ENCODE measurements at places on chromosomes 5 and 9.

- DNase-seq: no peak
Observed at GRCh38 chr5:112794410-112794809, 56.7 kb downstream of the APC start.

GRCh38 chr5:7533941-7534340 is 138.0 kb downstream of the ADCY2 start:
- no peak for DNase-seq

DNA sequence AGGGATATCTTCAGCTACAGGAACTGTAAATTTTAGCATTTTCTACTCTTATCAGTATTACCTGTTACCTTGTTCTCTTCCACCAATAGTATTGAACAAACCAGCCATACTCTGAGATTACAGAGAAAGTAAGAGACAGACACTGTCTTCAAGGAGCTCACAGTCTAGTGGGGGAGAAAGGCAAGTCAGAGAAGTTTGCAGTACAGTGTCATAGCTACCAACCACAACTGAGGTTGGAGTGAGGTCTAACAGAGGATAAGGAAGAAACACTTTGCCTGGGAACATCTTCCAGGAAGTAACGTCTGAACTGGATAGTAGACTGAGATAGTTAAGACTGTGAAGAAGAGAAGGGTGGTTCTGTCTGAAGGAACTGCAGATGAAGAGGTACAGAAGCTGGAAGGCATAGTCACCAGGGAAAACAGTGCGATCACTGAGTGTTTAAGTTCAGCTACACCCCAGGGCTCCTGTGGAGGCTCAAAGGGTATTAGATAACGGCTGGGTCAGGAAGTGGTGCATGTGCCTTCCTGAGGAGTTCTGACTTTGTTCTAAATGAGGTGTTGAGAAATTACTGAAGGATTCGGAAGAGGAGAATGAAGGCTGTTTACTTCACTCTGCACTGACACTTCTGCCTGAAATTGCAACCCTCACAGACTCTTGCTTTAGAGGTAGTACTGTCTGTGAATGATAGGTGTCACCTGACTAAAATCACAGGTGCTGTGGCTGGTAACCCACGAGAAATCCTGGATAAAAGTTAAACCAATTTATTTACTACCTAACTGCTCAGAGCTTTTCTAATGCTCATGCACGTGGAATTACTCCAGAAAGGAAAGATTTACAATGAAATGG is 841.6 kb downstream of the MAT2B start:
- DNase-seq: no peak

- no peak for DNase-seq
Observed at GRCh38 chr9:4886698-4887097, 94.0 kb downstream of the RCL1 start.

- no peak for DNase-seq
Observed at GRCh38 chr5:22354956-22355355, 498.2 kb downstream of the CDH12 start.

DNA sequence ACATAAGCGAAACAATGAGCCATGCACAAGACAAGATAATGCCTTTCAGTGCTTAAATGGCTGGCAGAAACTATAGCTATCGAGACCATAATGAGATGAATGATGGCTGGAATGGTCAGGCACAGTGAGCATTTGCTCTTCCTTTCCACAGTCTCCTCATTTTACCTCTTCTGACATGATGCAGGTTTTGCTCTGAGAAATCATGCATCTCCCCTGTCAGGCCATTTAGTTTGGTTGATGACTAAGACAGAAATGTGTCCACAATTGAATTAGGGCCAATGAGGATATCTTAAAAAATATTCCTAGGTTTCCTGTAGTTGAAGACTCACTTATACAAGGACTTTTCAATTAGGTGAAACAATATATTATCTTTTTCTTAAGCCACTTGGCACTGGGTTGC is 475.1 kb downstream of the TMEM232 start:
- no peak for DNase-seq

DNA sequence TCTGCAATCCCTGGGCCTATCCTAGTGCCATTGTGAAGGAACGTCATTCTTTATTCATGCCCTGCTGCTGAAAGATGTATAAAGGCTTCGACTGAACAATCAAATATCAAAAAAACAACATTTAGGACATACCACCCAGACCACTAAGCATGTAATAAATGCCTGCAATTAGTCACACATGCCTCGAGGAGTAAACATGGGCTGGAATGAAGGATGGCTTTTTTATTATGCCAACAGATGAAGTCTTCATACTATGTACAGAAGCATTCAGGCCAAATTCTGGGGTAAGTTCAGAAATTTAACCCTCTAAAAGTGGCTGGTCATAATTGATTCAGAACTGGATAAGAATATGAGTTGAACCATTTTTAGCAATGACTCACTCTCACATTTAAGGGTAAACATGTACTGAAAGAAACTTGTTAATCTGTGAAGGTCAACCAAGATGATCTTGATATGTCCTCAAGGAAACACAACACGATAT is 38.1 kb downstream of the FAM240B start:
- no peak for DNase-seq

GRCh38 chr5:16461026-16461425 is 4.6 kb downstream of the ZNF622 start:
- DNase-seq: no peak

GRCh38 chr5:167820101-167820990 is 471.1 kb upstream of the WWC1 start:
- DNase-seq: no peak

GRCh38 chr5:1291611-1292080 is 3.2 kb downstream of the TERT start:
- DNase-seq: peak; percentile 63

GRCh38 chr9:118165451-118165850 is 461.2 kb downstream of the TLR4 start:
- DNase-seq: no peak

DNA sequence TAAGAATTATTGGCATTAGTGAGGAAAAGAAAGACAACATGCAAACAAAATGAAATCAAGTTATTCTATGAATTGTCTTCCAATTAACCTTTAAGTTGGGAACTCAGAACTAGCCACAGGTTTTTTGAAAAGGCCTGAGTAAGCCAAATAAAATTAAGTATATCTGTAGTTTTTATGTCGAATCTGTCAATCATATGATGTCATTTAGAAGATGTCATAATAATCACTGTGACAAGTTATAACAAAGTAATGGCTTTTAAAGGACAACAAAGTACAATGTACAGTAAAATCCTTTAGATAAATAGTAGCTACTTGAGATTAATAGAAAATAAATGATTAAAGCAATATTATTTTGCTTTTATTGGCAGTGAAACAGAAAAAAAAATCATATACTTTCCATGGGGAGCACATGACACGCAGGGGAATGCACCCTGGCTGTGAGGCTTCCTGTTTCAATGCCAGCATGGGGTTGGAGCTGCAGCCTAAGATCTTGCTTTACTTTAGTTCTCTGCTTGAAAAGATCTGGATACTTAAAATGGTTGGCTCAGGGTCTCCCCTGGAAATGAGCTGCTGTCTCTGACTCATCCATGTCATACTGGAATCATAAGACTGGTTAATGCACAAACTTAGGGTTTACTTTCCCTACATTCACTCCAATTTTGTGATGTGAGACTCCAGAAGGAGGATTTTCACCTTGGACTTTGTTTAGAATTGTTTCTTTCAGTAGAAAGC is 284.3 kb downstream of the TAF11L14 start:
- DNase-seq: no peak

- no peak for DNase-seq
Observed at GRCh38 chr9:93642961-93643360, 66.6 kb downstream of the PHF2 start.

DNA sequence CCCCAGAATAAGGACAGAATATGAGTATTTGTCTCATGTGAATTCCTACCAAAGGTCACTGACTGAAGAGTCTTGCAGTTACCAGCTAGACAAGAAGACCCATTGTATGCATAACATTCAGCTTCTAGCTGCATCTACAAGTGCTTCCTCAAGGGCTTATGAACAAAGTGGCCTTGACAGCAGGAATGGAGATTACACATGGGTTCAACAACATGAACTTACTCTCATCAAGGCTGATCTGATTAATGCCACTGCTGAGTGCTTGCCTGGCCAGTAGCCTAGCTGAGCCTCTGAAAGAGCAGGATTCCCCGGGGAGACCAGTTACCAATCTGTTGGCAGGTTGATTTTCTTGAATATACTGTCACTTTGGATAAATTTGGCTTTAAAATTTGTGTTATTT is 76.7 kb upstream of the CHD1 start:
- DNase-seq: no peak

DNA sequence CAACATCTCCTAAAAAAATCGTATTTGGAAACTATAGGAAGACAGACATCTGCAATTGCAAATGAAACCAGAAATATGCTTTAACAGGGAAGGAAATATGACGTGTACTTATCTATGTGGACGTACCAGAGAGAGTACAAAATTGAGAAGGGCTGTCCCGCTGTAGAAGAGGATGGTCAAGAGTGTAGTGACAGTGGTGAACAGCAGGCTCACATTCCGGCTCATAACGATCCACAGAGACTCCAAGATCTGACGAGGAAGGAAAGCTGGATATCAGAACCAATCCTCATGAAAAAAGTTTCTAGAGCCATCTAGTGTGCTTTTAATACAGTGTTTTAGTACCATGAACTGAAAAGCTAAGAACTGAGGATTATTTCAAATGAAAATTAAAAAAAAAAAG is 37.1 kb upstream of the CTNNAL1 start:
- DNase-seq: no peak

GRCh38 chr5:174282391-174282790 is 236.9 kb downstream of the NSG2 start:
- peak; percentile 74 for DNase-seq

- DNase-seq: no peak
Observed at GRCh38 chr5:59485629-59486439, 407.7 kb downstream of the PDE4D start.

DNA sequence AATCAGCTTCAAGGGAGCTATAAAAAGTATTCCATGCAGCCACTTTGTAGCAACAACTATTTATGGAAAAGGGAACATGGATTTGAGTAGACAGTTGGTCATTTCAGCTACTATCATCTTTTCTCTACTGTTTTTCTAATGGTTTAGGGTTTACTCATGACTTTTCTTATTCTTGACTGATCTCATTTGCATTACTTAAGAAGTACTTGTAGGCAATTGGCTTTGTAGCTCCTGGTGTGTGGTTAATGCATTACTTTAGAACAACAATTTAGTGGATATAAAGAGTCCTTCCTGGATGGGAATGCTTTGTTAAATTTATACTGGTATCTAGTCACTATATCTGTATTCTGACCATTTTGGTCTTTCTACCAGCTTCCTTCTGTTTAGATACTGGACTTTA is 59.8 kb upstream of the NTRK2 start:
- DNase-seq: no peak

DNA sequence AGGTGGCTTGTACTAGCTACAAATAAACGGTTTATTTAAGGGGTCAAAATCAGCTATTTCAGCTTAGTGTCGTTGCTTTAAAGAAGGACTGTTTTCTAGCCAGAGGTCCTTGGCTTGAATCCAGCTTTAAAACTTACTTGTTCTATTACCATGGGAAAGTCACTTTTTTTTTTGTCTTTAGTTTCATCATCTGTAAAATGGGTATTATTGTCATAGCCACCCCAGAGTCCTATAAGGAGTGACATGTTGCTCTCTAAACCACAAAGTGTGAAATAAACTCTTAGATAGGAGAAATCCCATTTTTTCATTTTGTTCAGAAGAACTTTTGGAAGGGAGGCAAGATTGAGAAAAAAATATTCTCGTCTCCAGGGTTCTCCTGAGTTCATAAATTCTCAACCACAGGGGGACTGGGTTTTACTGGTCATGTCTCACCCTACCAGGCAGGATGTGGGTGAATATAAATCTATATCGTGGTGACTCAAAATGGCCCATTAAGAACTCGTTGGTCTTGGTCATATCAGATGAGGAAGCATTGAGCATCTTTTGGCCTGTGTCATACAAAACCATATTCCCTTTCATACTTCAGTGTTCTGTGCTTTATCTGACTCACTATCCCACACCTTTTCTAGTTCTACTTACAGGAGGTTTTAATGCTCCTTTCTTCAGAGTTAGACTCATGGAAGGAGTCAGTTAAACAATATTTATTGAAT is 202.7 kb upstream of the NR3C1 start:
- DNase-seq: no peak

GRCh38 chr9:136995772-136996311 is 526 bp downstream of the CLIC3 start:
- DNase-seq: no peak

- no peak for DNase-seq
Observed at GRCh38 chr9:133622555-133622954, 13.4 kb upstream of the FAM163B start.

DNA sequence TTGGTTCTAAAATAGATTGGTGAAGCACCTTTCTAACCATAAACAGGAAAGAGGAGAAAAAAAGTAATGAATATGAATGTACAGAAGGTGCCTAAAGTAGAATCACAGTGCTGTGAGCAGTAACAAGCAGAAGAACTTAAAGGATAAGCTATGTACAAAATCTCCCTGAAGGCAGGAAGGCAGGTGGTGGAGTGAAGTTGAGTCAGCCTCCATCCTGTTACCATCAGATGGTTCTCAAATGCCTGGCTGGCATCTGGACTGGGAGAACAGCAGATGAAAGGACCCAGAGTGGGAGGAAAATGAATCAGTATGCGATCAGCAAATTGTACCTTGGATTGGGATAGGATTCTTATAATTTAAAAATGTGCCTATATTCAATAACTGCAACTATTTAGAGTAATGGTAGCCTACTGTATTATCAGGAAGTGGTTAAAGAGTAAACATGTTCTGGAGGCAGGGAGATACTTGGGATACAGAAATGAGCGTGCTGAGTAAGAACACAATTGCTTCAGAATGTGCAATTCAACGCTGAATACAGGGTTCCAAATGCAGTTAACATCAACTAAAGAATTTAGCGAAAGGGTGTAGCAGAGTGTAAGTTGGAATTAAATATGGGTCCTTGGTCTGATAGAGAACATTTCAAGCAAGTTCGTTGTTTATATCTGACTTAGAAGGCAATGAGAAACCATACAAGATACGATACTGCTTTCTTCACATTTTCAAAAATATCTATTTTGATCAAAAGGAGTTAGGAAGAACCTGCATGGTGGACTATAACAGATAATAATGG is 21.1 kb upstream of the FER start:
- no peak for DNase-seq

GRCh38 chr5:6574111-6574510 is 58.7 kb downstream of the NSUN2 start:
- no peak for DNase-seq

DNA sequence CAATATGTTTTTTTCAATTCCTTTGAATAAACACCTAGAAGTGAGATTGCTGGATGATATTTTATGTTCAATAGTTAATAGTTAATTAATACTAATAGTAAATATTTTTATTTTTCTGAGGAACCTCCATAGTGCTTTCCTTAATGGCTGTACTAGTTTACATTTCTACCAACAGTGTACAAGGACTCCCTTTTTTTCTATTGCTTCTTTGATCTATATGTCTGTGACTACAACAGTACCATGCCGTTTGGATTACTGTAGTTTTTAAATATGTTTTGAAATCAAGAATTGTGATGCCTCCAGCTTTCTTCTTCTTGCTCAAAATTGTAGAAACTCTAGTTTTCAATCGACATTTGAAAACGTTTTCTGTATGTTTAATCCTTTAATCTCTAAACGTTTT is 39.5 kb upstream of the ADAMTS16 start:
- no peak for DNase-seq

GRCh38 chr5:124156415-124156996 is 589.9 kb downstream of the ZNF608 start:
- DNase-seq: no peak

GRCh38 chr5:151384106-151384505 is 36.7 kb upstream of the SLC36A2 start:
- no peak for DNase-seq
